Ovary (tissue), 10 donors: ENCODE measurements at places on chromosomes 3 and 15. TPM values are rescaled to one million over a fixed set of nuclear protein-coding genes. Genes with fewer than 3 reads are reported as not detected.

Gene GP5
- total RNA-seq: 0.57 TPM

Gene FETUB
- not detected for total RNA-seq

DNA sequence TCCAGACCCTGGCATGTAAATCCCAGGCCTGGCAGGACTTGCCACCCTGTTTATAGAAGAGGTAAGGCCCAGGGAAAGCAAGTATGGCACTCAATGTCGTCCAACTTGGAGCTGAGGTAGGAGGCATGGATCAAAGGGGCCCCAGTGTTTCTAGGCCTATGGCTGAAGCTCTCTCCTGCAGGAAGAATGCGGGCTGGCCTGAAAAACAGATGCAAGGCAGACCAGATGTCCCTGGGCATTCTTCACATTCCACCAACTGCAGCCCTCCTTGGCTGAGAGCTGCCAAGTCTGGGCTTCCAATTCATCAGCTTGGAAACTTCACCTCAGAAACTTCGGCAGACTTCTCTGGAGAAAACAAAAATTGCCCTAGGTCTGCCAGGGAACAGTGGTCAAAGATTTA, 22.2 kb downstream of the MESD start:
- DNase-seq: no peak
- H3K27me3 ChIP-seq: no peaks in the 10 kb centered on the region
- no peak overlapping the region for H3K27ac ChIP-seq
- peaks cover 3% of the 10 kb centered on the region for H3K4me1 ChIP-seq

DNA sequence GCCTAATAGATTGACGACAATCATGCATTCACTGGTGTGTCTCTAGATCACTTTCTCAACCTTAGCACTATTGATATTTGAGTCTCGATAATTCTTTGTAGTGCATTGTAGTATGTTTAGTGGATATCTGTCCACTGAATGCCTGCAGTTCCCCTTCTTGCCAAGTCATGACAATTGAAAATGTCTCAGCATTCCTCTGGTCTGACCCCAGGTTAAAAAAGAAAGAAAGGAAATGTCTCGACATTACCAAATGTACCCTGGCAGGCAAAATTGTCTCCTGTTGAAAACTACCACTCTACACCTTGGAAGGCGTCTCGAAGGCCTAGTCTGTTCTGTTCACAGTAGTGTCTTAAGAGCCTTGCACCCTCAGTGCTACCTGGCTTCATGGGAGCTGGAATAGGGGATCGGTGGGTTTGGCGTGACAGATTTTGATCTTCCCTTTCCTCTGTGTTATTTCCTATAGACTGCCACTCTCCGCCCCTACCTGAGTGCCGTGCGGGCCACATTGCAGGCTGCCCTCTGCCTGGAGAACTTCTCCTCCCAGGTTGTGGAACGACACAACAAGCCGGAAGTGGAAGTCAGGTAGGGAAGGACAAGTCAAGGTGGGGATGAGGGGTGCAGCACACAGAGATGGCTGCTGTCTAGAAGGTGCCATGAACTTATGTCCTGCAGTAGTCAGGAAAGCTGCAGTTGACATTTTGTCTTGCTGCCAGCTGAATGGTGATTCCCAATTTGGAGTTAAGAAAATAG, 4.5 kb downstream of the ARPC4 start:
- no peak for DNase-seq
- peaks cover 6% of the 10 kb centered on the region for H3K4me1 ChIP-seq
- H3K27ac ChIP-seq: no peak overlapping the region
- no peak overlapping the region for H3K4me3 ChIP-seq
- H3K27me3 ChIP-seq: no peaks in the 10 kb centered on the region

DNA sequence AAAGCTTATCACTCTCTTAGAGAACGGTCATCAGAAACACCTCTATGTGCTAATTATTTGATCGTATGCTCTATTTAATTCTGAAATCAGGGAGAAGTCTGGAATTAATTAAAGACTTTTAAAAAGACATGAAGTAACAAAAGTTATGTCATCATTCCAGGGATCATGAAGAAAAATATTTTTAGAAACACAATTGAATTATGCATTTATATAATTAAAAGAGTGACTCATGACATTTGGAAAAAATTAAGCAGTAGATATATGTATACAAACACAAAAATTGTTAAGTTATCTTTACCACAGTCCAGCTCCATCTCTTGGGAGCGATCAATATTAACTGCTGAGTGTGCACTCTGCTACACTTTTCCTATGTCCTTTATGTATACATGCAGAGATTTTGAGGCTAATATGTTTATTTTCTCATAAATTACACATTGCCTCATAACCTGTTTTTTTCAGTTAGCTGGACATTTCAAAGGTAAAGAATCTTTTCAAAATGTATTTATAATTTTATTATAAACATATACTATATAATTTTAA, 717.7 kb downstream of the GBE1 start:
- no peak for DNase-seq
- no peaks in the 10 kb centered on the region for H3K4me1 ChIP-seq
- no peaks in the 10 kb centered on the region for H3K36me3 ChIP-seq
- H3K27me3 ChIP-seq: no peaks in the 10 kb centered on the region

GRCh38 chr3:8978551-8978950, 15.3 kb upstream of the RAD18 start:
- no peaks in the 10 kb centered on the region for H3K27me3 ChIP-seq
- H3K36me3 ChIP-seq: no peaks in the 10 kb centered on the region
- H3K4me1 ChIP-seq: no peaks in the 10 kb centered on the region
- H3K27ac ChIP-seq: no peak overlapping the region
- H3K4me3 ChIP-seq: no peak overlapping the region

GRCh38 chr15:26095710-26096330, 232.7 kb upstream of the ATP10A start:
- DNase-seq: no peak
- no peaks in the 10 kb centered on the region for H3K4me1 ChIP-seq
- H3K27ac ChIP-seq: no peak overlapping the region
- H3K4me3 ChIP-seq: no peak overlapping the region
